ENCODE measurements at places on chromosomes 12 and 14.

- DNase-seq, result no peak
Observed at GRCh38 chr14:69559581-69560011, 15.1 kb downstream of the CCDC177 start.

- no peak for DNase-seq
Observed at GRCh38 chr12:50979369-50980052, 27.2 kb downstream of the HIGD1C start.

- no peak for DNase-seq
Observed at GRCh38 chr14:72916174-72916573, 10.1 kb upstream of the DCAF4 start.

DNA sequence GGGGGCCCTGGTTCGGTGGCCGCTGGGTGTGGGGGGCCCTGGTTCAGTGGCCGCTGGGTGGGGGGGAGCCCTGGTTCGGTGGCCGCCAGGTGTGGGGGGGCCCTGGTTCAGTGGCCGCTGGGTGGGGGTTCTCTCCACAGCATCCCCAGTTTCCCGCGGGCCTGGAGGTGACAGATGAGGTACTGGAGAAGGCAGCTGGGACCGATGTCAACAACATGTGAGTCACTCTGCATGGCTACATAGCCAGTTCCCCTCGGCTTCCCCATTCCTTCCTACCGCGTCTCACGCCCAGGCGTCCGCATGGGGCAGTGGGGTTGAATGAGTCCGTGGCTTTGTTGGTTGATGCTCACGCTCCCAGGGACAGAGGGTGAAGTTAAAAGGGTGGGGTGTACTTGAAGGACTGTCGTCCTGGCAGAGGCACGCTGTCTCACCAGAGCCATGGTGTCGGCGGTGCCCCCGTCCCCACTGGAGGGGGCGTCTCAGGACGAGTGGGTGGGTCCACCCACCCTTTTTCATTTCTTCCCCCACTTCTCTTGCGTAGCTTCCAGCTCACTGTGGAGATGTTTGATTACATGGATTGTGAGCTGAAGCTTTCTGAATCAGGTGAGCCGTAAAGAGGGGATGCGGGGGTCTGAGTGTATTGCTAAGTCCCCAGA lies 15.6 kb downstream of the HIP1R start:
- DNase-seq, result no peak

GRCh38 chr12:122871851-122872780 lies 23.8 kb downstream of the VPS37B start:
- peak; percentile 71 for DNase-seq

DNA sequence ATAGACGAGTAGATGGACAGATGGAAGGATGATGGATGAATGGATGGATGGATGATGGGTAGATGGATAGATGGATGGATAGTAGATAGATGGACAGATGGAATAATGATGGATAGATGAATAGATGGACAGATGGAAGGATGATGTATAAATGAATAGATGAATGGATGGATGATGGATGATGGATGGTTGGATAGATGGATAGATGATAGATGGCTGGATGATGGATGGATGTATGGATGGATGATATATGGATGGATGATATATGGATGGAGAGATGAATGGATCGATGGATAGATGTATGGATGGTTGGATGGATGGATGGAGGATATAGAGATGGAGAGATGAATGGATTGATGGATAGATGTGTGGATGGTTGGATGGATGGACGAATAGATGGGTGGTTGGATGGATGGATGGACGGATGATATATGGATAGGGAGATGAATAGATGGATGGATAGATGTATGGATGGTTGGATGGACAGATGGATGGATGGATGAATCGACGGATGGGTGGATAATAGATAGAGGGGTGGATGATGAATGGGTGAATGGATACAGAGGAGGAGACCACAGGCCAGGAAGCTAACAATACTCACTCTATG lies 19.3 kb downstream of the TRPV4 start:
- no peak for DNase-seq

DNA sequence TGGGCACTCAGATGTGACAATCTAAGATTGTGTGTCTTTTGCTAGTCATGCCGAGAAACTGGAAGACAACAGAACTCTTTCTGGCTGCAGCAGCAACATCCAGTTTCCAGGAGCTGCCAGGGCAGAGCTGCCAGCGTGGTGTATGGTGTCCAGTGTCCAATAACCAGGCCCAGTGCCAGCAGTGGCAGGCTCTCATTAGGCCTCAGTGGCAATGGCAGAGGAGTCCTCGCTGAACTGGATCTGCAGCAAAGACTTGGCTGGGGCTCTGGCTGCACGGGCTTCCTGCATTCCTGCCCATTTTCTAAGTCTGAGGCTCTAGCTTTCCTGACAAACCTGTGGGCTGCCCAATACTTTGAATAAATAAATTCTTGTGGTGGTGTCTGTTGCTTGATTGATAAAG lies 26.2 kb upstream of the PPM1A start:
- peak; percentile 86 for DNase-seq

GRCh38 chr12:11923067-11923466 lies 147.7 kb upstream of the BCL2L14 start:
- no peak for DNase-seq

GRCh38 chr14:83342590-83342989 lies 1808.9 kb upstream of the SEL1L start:
- DNase-seq, result peak; percentile 46

- DNase-seq, result no peak
Observed at GRCh38 chr14:24255931-24256711, 6.9 kb downstream of the TGM1 start.
